Colonic mucosa (tissue), 4 donors: ENCODE measurements at places on chromosomes 13 and 19. TPM values are rescaled to one million over a fixed set of nuclear protein-coding genes. Genes with fewer than 3 reads are reported as not detected.

The CACNG8 gene
- 0.02 TPM for total RNA-seq

The KRTDAP gene
- not detected for total RNA-seq

The PABPC3 gene
- total RNA-seq, result 0.35 TPM

DNA sequence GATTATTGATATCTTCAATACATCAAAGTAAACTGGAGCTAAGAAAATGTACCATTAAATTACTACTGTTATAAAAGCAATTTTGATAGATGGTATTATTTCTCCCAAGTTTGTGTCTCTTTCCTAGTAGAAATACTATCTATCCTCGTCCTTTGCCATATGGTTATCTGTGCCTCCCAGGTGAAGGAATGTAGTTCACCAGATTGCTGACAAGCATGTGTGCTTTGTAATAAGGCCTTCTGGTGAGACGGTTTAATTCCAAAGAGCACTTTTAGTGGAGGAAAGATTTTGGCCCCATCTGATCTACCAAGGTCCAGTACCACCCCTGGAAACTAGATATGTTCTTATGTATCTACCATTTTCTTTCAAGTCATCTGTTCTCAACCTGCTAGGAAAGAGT, 243.6 kb downstream of the DLEU7 start:
- DNase-seq, result no peak

- no peak for DNase-seq
Measured at GRCh38 chr13:99542788-99543406, 41.6 kb downstream of the TM9SF2 start.

GRCh38 chr13:85497652-85498051, 301.6 kb downstream of the SLITRK6 start:
- no peak for DNase-seq

DNA sequence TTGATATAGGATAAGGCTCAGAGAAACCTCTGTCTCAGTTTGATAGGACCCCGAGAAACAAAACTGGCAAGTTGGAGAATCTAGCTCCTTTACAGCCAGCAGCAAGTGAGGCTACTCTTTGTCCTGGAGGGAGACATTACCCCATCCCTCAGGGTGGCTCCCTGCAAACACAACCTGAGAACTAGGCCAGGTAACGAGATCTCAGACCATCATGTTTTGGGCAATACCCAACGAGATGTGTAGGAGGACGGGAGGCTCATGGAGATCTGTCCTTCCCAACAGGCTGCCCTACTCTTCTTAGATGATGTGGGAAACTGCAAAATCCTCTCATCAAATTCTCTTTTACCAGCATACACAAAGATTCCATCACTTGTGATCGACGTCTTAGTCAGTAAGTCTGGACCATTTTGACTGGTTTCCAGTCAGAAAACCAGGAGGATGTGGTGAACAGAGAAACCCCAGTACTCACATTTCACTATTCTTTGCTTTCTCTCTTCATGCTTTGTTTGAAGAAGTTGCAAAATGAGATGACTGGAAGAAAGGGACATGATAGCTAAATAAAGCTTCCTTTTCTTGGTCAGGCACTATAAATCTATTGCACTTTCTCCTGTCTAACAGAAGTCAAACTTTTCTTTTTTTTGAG, 6.0 kb upstream of the CTU1 start:
- no peak for DNase-seq

DNA sequence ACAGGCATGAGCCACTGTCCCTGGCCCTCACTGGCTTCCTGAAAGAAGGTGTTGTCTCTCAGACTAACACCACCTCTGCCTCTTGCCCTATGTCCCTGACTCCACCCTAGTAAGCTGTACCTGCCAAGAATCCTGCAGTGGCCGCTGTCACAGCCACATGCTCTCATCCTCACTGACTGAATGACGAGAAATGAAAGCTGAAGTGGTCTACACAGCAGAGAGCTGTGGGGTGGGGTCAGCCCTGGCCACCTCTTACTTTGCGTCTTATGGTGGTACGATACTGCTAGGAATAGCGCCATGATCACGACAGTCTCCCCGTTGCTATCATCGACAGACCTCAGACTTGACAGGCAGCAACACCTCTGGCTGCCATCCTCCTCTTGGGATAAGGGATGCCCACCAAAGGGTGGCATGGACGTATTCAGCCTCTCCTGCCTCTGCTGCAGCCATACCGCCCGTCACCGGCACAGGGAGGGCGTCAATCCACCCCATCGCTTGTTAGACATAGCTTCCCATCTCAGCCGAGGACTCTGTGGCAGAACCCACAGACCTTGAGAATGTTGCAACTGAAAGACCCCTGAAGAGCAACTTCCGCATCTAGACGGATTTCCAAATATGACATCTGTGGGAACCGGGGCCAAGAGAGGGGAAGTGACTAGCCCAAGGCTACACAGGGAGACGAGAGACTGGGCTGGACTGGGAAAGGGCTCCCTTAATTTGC, 809 bp downstream of the MYO1F start:
- peak; percentile 37 for DNase-seq
